Activated T-helper 1 cell treated with Interleukin-2 at 50 U/mL for 16 hours (primary cell): ENCODE measurements at places on chromosomes 11 and 22.

GRCh38 chr11:111063726-111064517, 181.6 kb upstream of the POU2AF2 start:
- no peak for DNase-seq

GRCh38 chr11:111514216-111515031, at the start of gene HOATZ:
TSS of gene HOATZ (plus strand) at chr11:111514778. CDS start at chr11:111514785, 7 bp downstream.
- DNase-seq, result no peak

DNA sequence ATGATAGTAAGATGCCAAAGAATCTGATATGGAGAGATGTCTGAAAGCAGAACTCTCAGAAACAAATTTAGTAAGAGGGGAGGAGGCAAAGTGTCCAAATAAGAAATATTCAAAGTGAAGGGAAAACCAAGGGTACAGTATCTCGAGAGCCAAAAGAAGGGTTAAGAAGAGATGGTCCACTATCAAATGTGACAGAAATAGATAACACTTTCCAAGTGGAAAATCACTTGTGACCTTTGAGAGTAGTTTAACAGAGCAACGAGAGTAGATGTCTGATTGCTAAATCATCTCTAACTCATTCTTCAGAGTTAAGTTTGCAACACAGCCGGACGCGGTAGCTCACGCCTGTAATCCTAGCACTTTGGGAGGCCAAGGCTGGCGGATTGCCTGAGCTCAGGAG, 4.3 kb upstream of the BUD13 start:
- no peak for DNase-seq

- no peak for DNase-seq
Measured at GRCh38 chr11:78365381-78365792, 52.2 kb downstream of the GAB2 start.

DNA sequence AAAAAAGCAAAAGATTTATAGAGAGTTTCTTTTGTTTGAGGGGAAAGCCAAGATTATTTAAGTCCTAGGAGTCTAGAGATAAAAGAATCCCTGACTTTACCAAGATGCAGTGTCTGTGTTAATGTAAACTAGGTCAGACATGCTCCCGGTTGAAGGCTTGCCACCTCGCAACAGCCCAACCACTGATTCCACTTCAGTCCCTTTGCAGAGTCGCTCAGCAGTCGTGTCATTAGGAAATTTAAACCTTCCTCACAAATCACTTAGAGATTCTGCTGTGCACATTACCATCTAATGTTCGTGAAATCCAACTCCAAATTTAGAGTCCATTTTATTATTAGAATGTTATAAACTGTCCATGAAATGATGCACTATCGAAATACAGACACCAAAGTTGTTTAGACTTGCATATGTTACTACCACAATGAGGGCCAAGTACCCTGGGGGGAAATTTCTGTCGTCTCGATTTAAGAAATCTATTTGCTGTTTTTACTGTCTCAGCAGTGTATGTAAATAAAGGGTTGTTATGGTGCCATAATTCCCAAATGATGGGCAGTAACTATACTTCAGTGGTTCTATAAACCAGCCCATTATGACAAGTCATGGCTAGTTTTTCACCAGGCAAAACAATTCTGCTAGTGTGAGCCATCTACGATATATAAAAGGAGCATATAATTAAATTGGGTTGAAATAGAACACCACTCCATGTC, 101.4 kb upstream of the MTNR1B start:
- no peak for DNase-seq

DNA sequence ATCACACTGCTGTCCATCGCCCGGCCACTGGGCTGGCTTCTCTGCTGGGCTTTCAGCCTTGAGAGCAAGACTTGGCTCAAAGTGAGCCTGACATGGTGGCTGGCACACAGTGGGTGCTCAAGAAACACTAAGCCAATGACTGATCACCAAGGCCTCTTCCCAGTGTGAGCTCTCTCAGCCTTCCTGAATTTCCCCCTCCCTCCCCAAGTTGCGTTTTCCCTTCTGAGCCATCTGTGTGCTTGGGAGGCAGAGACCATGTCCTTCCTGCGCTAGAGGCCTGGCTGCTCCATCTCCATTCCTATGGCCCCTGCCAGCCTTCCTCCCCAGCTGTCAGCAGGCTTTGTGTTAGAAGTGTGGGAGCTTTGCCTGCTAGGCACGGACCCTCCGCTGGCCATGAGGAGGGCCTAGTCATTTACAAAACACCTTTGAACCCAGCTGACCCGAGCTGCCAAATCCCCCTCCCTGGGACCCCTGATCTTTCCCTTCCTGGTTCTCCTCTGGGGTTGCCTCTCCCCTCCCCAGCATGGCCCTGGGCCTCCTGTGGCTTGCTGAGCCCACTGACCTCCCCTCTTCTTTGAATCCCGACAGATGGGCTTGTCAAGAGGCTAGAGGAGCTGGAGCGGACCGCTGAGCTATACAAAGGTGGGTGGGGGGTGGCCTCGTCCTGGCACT, 13.2 kb downstream of the PICK1 start:
- DNase-seq, result no peak

- DNase-seq, result no peak
Measured at GRCh38 chr11:19546325-19546724, 166.3 kb upstream of the NAV2 start.

- DNase-seq, result no peak
Measured at GRCh38 chr11:13046637-13047570, 37.8 kb downstream of the RASSF10 start.

DNA sequence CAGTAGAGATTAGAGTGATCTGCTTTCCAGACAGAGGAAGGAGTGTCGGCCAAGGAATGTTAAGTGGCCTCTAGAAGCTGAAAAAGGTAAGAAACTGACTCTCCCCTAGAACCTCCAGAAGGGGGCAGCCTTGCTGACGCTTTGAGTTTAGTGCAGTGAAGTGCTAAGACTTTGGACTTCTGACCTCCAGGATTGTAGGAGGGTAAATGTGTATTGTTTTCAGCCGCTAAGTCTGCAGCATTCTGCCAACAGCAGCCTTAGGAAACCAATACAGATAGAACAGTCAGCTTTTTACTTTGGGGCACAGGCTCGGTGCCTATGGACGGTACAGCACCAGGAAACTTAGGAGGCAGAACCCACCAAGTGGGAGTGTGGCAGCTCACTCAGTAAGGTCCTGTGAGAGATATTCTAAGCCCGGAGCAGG, 3.6 kb upstream of the TBC1D22A start:
- DNase-seq, result peak; percentile 27

- DNase-seq, result peak; percentile 21
Measured at GRCh38 chr11:76380159-76380976, 564 bp downstream of the THAP12 start.

- no peak for DNase-seq
Measured at GRCh38 chr11:832529-833113, at the start of gene CD151. TSS of gene CD151 (plus strand) at chr11:832952. CDS start at chr11:836070, 3,118 bp downstream.

- no peak for DNase-seq
Measured at GRCh38 chr11:36953976-36954375, 355.9 kb upstream of the RAG2 start.

- no peak for DNase-seq
Measured at GRCh38 chr11:47983464-47984397, 3.4 kb downstream of the PTPRJ start.

DNA sequence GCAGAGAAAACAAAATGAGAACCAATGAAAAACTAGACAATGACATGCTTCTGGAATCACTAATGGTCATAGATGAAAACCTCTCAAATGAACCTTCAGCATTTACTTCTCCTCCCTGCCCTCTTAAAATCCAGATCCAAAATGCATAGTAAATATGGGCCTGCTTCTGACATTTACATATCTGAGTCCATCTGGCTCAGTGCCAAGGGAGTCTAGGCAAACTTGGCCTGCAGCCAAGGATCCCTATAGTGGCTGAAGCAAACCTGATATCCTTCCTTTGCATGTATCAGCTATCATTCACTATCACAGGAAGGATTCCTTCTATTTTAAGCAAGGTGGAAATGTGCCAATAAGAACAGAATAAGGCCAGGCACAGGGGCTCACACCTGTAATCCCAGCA, 104.8 kb downstream of the C11orf58 start:
- DNase-seq, result no peak

- DNase-seq, result no peak
Measured at GRCh38 chr22:29302402-29302680, 4.1 kb upstream of the GAS2L1 start.

GRCh38 chr11:28472904-28473303, 364.7 kb downstream of the METTL15 start:
- no peak for DNase-seq

- DNase-seq, result no peak
Measured at GRCh38 chr11:127587511-127587910, 586.9 kb upstream of the KIRREL3 start.

- no peak for DNase-seq
Measured at GRCh38 chr11:130261571-130261970, 53.1 kb downstream of the ZBTB44 start.

DNA sequence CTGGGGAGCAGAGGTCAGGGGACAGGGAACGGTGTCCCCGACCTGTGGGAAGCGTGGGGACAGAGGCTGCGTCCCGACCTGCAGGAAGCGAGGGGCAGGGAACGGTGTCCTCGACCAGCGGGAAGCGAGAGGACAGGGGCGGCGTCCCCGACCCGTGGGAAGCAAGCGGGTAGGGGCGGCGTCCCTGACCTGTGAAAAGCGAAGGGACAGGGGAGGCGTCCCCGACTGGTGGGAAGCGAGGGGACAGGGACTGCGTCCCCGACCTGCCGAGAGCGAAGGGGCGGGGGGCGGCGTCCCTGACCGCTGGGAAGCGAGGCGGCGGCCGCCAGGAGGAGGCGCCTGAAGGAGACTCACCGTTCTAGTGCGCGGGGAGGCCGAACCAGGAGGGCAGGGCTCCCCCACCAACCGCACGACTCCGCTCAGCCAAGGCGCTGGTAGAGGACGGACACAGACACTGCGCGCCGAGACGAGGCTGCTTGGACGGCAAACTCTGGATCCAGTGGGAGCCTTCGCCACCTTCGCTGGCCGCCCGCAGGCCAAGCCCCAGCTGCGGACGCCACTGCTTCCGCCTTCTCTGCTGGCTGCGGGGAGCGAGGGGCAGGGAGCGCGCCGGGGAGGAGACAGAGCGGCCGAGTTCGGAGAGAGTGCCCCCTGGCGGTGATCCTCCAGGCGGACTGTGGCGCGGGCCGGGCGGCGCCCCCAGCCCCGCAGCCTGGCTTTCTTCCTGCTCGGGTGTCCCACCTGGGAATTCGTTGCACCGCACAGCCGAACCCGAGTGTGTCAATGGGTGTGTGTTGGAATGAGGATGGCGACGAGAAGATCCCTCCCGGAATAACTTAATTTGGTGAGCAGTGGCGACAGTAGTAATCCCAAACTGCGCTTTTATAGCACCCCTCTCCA, at the start of gene TRAF6:
TRAF6 (minus strand) TSS at position 579 of the 900 bp plus-strand sequence. CDS start 8,757 bp downstream, outside the sequence.
- peak; percentile 84 for DNase-seq

GRCh38 chr22:31148953-31149627, 8.8 kb upstream of the PLA2G3 start:
- no peak for DNase-seq

DNA sequence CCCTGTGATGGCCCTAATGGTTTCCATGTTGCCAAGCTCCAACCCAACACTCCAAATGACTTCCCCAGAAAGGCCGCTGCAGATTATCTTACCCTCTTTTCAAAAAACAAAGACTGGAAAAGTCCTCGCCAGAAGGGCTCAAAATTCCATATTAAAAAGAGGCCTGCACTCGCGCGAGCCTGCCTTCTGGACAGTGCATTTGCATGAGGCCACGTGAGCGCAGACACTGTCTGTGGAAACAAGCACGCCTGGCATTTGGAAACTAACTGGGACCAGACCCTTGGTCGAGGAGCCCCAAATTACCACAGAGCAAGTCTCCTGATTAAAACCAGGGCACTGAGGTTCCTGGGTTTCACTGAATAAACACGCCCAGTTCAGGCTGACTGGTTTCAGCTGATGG, 42.9 kb downstream of the ABTB2 start:
- no peak for DNase-seq

DNA sequence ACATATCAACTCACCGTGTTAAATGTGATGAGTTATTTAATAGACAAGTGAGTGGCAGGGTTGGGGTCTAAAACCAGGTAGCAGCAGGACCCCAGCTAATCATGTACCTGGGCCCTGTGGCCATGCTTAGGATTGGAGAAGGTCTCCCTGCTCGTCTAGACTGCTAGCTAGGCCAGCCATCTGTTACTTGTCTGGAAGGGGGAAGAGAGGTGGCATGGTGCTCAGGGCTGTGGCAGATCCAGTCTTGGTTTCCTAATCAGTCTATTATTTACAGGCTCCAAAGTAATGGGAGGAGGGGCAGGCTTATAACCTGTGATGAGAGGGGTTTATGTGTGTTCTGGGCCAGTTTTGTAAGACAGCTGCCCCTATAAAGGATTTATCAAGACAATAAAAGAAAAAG, 105.9 kb downstream of the NTM start:
- DNase-seq, result no peak

DNA sequence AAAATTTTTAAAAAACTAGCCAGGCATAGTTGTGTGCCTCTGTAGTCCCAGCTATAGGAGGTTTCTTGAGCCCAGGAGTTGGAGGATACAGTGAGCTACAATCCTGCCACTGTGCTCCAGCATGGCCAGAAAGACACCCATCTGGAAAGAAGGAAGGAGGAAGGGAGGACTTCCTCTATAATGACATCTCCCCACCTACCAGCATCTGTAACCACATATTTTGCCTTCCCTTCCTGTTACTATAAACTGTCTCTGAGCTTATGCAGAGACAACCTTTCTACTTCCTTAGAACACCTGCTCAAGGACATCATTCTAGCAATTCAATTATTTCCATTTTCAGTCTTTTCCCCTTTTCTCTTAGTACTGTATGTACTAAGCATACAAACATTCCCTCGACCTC, 2.2 kb upstream of the NUP160 start:
- no peak for DNase-seq

GRCh38 chr22:45731041-45731797, 59.6 kb downstream of the ATXN10 start:
- DNase-seq, result no peak
